ENCODE measurements at places on chromosomes 11 and 22.
A peak's percentile ranks its signal among the peaks of the same experiment; 100 is the strongest.

DNA sequence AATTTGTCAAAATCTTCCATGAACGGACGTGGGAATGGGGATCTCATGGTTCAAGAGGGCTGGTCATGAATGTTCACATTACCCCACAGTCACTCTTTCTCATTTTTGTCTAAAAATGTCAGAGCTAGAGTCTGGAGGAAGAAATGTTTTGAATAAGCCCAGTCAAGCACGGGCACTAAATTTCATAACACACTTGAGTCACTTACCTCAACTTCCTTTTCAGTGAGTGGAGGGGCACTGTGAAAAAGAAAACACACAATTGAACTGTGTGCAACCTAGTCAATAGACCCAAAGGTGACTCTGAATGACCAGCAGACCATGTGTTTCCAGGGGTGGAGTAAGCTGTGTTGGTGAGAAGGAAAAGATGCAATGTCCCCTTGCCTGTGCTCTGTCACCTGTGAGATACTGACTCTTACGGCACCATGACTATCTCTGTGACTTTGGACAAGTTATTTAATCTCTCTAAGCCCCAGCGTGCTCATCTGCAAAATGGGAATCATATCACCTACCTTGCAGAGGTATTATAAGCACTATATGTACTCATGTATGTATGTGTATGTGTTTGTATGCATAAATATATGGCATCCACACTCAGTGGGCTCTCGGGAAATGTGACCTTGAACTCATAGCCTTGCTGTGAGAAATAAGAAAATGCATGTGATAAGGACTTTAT, 38.2 kb upstream of the LYVE1 start:
- DNase-seq: no peak

GRCh38 chr22:50485221-50486131, 1.2 kb upstream of the MIOX start:
- DNase-seq: no peak

GRCh38 chr11:64341851-64342791, 2.1 kb downstream of the CCDC88B start:
- peak; percentile 78 for DNase-seq

DNA sequence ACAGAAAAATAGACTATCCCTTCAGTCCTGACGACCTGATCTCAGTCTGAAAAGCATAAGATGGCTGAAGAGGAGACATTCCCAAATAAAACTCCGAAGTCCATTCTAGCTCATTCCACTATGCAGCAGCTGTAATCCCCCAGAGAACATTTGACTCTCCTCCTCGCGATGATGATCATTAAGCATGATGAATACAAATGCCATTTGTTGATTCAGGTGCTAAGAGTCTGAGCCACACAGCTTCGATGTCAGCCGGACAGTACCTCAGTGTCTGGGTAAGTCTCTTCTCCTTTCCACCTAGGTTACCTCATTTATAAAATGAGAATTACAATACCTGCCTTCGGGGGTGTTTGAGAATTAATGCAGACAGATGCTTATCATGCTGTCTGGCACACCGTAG, 94.8 kb downstream of the TENM4 start:
- no peak for DNase-seq
